Skeletal muscle cell (primary cell): ENCODE measurements at places on chromosomes 5 and 9.

- no peak for DNase-seq
Observed at GRCh38 chr9:108265065-108265464, 590.7 kb downstream of the ACTL7B start.

DNA sequence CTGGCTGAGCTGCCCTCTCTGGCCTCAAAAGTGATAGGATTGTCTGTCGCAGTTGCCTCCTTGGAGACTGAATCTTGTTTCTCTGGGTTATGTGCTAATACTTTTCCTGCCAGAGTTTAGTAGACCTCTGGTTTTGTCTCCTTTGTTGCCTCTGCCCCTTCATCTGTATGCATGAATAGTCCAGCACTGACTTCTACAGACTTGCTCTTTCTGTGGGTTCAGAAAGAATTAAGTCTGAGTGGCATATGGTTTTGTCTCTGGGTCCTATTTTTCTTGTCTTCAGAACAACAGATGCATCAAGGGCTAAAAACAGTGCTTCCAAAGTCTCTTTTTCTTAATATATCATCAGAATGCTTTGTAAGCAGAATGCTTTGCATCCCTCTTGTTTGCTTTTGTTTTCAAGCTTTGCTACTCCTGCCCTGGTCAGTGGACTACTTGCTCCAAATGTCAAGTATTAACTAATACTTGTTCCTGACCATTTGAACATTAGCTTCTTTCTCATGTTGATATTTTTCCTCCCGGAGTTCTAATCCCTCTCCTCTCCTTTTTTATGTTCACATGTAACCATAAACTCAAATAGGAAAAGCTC, 131.7 kb downstream of the UNC13B start:
- no peak for DNase-seq

DNA sequence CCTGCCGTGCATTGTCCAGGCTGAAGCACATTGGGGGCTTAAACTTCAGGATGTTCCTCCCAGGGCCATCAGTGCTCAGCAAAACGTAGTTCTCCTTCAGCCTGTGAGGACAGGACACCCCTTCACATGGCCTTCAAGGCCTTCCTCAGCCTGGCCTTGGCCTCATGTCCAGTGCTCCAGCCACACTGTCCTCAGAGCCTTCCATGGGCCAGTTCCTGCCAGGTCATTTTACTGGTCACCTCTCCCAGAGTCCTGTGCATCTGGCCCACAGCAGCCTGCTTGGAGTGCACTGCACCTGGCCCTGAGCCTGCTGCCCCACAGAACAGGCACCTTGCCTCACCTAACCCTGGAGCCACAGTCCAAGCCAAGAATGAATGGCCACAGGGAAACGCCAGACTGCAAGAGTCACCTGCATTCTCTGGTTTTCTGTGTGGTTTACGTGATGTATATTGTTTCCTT, 8.7 kb downstream of the HNRNPAB start:
- no peak for DNase-seq

GRCh38 chr5:115584501-115584900, 17.8 kb downstream of the TICAM2 start:
- no peak for DNase-seq

DNA sequence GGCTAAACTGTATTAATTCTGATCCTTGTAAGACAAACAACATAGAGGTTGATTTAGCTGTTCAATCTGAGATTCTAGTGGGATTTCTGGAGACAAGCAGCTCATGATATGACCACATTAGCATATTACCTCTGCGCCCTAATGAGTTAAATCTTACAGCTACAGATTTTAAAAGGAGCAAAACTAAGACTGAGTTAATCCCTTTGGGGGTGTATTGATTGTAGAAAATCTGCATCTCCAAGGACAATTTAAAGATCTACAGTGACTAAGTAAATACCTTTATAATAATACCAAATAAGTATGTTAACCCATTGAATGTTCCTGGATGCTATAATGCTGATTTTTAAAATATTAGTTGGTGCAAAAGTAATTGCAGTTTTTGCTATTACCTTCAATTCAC, 33.2 kb downstream of the ADAMTSL1 start:
- DNase-seq: no peak

- no peak for DNase-seq
Observed at GRCh38 chr5:161167016-161167767, 315.2 kb upstream of the ATP10B start.

DNA sequence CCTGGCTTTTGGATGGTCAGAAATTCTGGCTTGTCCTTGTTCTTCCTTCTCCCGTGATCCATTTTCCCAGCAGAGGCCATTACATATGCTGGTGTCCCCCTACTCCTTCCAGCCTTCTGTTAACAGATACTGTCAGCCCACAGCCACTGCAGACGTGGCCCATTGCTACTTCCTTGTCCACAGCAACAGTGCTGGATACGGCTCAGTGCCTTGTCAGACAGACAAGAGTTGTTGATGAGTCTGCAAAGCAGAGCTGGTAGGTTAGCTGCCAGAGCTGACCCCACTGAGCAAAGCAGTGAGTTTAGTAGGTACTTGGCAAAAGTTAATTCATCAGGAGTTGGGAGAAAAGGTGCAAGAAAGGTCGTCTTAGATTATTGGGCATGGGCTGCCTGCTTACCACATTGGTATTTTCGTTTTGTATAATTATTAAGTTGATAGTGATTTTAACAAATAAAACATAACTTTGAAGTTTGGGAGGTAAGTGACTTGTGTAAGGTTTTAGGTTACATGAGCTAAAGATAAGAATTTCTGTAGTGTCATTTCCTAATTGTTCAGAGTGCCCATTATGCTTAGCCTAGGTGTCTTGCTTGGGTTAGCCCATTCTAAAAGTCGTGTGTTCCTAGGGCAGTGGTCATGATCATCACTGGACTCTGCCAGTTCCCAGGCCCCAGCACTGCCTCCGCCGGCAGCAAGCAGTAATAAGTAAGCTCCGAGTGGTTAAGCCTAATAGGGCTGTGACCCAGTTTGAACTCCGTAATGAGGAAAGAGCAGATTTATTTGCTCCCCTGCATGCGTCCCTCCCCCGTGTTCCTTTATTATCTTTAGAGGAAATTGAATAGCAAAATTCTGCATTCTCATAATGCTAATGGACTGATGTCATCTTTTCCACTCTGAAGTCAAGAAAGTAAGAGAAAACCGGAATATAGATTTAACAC, 292.0 kb downstream of the FANCC start:
- peak; percentile 67 for DNase-seq

- no peak for DNase-seq
Observed at GRCh38 chr5:36690041-36690961, 83.9 kb downstream of the SLC1A3 start.

DNA sequence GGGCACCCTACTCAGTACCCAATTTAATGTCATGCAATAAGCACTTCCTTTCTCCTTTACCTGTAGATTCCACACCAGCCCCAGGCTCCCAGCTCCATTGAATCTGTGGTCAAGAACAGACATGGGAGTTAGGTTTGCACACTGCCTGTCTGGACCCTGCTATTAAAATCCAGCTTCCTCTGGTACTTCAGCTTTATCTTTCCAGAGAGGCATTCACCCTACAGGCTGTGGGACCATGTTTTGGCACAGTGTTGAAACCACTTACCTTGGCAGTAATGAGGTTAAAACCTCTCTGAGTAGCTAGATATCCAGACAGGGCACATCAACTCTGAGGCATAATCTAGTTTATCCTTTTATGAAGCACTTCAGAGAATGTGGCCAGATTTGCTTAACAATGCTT, 191.5 kb upstream of the PCSK5 start:
- no peak for DNase-seq

GRCh38 chr9:98726735-98727134, 18.0 kb upstream of the GABBR2 start:
- DNase-seq: no peak

- no peak for DNase-seq
Observed at GRCh38 chr9:73213300-73213699, 61.6 kb downstream of the ANXA1 start.

DNA sequence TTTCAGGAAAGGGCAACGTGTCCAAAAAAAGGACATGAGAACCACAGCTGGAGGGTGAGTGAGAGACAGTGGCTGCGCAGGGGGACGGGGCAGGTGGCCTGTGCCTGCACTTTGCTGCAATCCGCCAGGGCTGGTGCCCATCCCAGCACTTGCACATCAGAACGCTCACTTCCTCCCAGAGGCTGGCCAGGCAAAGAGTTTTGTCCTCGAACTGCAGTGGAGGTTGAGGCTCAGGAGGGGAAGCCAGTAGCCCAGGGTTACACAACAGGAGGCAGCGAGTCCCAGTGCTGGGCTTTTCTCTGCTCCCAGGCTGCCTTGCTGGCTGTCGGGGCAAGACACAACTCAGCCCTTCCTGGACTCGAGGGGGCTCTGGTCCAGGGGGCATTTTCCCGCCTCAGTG, 33.1 kb downstream of the CRB2 start:
- no peak for DNase-seq

- DNase-seq: peak; percentile 56
Observed at GRCh38 chr9:93133681-93134014, 403 bp downstream of the NINJ1 start.

DNA sequence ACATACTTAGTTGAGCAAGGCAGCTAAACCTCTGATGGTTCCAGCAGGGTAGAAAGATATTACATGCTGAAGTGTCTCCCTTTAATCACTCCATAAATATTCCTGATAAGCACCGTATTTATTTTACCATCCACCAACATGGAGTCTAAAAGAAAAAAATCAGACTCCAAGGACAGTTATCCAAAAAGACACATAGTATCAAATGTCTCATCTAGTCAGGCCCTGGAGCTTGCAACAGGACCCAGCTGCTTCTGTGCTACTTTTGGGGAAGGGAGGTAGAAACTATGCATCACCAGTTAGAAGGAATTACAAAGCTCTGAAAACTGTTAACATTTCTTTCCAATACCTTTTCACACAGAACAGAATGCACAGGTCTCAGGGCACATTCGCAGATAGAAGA, 88.1 kb downstream of the S1PR3 start:
- DNase-seq: no peak

DNA sequence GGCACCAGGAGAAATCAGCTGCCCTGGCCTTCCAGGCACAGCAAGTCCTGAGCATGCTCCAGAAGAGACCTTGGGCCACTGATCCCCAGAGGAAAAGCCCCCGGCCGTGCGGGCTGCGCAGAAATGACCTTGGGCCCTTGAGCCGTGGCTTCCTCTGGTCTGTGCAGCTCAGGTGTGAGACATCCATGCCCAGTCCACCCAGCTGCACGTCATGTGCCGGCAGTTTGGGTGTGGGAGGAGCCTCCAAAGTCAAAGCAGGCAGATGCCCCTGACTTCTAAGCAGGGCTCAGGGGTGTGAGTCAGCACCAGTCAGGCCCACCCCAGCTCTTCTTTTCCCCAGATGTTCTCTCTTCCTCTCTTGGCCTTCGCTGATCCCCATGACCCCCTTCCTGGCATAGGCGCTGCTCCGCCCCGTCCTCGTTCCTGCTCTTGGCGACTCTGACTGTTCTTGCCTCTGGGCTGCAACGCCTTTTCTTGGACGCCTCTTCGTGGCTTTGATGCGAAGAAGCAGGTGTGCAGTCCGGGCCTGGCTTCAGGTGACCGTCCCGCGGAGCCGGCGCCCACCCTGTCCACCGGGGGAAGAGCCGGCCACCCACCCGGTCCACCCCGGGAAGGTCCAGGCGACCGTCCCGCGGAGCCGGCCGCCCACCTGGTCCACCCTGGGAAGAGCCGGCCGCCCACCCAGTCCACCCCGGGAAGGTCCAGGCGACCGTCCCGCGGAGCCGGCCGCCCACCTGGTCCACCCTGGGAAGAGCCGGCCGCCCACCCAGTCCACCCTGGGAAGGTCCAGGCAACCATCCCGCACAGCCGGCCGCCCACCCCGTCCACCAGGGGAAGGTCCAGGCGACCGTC, 5.9 kb upstream of the QSOX2 start:
- no peak for DNase-seq

DNA sequence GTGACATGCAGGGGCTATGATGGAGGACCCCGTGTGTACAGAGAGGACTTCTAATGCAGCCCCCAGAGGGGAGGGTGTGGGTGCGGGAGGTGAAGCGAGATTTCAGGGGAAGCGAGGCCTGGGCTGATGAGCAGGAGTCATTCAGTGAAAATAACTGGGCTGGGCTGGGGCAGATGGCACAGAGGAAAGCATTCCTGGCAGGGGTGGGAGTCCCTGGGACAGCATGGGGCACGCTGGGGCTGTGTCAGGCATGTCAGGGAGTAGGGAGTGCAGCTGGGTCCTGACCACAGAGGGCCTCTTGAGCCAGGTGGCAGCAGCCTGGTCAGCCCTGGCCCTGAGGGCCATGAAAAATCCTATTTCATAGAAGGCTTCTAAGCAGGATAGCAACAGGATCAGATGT, 36.6 kb downstream of the COL15A1 start:
- no peak for DNase-seq

DNA sequence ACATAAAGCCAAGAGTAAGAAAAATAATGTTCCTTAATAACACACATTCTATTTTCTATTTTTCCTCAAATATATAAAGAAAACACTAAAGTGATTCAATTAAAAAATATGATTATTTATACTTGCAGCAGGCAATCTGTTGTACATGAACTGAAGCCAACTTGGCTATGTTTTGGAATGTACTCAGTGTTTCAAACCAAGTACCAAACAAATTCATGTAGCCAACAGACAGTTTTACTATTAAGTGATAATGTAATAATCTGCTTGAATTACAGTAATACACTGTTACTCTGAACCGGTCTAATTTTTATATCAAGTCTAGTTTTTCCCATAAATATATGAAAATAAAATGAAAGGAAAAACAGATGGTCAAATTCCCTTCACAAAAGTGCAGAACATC, 58.0 kb downstream of the CEP120 start:
- no peak for DNase-seq

DNA sequence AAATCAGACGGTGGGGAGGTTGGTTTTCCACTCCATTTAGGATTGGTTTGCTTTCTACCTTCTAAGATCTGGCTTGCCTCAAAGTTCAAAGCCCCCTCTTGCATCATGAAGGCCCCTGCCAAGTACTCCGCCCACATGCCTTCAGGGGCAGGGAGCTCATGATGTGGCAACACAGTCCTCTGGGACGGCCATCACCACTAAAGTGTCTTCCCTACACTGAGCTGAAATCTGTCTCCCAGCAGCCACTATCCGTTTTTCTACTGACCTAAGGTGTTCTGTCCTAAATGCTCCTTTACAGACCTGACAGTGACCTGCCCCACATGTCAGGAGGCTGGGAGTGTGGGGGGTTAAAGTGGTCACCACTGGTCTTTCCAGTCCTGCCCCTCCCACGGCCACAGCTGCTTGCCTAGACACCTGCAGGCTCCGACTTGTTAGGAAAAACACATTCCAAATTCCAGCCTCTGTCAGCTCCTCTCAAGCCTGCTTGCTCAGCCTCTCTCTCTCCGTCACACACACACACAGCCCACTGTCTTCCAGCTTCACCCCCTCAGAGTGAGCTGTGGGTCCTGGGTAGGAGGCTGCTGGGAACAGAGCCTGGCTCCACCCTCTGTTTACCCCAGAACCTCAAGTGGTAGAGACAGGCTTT, 44.9 kb downstream of the SHB start:
- peak; percentile 66 for DNase-seq

DNA sequence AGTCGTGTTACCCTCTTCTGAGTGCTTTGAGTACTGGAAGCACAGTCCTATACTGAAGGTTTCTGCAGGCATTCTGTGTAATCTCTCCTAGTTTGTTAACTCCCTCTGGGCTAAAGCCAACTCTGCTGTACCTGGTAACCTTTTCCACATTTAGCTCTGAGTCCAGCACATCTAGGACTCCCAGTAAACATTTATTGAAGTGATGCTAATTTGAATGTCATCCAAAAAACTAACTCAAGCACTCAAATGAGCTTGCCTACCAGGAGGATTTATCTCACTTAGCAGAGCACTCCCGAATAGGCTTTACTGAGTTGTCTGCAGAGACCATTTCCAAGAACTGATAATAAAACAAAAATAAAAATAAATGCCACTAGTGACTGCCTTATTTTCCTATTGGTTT, 79.5 kb upstream of the NFIB start:
- DNase-seq: no peak

GRCh38 chr9:37925786-37926736, 22.1 kb upstream of the SLC25A51 start:
- DNase-seq: no peak

GRCh38 chr9:26228273-26228672, 550.0 kb upstream of the TUSC1 start:
- no peak for DNase-seq
